ENCODE measurements at places on chromosomes 5 and 9.

DNA sequence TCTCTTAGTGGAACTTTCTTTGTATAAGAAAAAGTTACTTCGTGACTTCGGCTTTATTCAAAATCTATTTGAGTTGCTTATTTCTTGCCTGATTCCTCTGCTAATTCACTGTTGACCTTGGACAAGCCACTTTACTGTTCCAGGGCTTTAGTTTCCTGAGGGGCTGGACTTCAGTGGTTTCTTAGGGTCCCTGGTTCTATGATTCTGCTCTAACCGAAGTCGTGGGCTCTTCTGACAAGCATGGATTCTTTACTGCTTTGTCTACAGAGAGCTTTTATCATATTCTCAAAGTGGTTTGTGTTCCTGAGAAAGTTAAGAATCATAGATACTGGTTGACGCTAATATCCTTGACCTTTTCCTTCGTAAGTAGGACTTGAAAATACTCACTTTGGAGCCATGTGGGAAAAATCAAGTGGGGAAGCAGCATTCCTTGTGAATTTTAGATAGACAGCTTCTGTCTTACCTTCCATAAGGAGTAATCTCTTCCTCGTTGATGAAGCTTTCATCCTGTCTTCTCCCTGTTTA is 21.1 kb downstream of the EXOSC2 start:
- DNase-seq, result no peak

DNA sequence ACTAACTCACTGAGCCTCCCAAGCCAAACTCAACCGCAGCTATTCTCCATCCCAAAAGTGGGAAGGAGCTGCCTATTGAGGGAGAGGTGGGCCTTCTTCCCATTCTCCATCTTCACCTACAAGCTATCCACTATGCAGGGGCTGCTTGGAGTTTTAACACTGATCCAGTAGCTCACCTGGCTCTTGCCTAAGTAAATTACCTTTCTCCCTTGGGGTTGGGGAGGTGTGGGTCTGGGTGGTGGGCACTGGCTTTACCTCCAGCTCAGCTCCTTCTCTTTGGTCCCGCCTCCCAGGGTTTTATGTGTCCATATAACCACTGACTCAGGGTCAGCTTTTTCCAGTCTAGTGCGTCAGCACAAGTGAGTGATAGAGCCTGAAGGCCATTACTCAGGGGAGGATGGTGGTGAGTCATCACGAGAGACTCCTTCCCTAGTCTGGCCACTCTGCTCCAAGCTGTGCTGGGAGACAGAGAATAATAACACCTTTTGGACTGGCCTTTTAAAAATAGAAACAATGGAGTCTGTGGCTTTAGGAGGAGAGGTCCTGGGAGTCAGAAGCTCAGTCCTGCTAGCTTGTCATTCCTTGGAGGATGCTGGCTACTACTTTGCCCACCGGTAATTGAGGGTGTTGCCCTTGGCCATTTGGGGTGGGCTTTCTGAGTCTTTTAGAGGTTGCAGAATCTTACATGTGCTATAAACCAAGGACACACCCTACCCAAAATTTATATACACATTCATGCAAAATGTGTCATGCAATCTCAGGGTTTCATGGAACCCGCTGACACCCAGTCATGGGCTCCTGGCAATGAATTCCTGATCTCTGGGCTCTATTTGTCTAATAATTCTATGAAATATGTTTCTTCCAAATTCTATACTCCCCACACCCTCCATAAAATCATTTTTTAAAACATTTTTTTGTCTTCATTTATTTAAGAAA is 35.6 kb upstream of the ATP6V1G1 start:
- DNase-seq, result no peak

DNA sequence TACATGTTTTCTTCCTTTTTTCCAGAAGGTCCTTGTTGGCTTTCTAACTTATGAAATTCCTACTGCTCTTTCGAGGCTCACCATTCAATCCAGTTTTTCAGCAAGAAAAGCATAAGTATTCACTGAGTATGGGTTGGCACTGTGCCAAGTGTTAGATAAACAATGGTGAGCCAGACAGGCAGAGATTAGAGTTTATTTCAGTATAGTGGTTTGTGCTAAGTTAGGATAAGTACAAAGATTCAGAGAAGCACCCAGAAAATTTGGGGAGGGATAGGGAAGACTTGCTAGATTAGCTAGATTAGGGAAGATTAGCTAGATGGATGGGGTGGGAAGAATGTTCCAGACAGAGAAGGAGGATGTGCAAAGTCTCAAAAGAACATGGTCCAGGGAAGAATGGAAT is 122.9 kb downstream of the OXCT1 start:
- no peak for DNase-seq

- no peak for DNase-seq
Observed at GRCh38 chr5:178080618-178081410, 32.5 kb upstream of the N4BP3 start.

DNA sequence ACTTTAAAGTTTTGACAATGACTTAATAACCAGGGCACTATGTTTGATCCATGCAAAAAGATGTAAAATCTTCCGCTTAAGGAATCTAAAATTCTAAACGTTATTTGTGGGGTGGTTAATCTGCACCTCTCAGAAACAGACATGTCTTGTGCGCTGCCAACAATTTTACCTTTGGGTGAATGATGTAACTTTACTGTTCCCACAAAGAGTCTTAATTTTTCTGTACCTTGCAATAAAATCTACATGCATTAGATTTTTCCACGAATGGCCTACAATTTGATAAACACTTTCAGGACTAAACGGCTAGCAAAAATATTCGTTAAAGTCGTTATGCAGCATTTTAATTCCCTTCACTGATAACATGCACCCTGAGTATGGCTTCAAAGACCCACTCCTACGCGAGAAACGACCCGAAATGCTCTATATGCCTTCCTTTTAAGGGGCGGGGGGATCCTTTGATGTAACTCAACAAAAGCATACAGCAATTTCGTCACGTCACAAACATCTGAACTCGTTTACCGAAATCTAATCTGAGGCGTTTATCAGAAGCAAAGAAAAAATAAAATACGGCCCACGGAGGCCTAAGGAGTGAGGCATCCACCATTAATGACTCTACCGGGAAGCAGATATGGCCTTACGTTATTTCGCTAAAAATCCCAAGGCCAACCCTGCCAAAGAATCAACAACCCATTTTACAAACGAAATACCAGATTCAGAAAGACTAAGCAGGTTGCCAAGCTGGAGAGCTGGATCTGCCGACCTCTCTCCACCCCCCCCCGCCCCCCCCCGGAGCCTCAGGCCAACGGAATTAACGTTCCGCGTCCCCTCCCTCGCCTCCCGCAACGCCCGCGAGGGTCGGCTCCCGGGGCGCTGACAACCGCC is 621 bp downstream of the AK6 start:
- DNase-seq, result no peak

GRCh38 chr5:178288401-178289368 is 56.1 kb upstream of the PHYKPL start:
- DNase-seq, result no peak

- no peak for DNase-seq
Observed at GRCh38 chr9:133003671-133004090, 25.2 kb downstream of the GFI1B start.

GRCh38 chr5:56075361-56075760 is 80.6 kb upstream of the IL6ST start:
- no peak for DNase-seq

DNA sequence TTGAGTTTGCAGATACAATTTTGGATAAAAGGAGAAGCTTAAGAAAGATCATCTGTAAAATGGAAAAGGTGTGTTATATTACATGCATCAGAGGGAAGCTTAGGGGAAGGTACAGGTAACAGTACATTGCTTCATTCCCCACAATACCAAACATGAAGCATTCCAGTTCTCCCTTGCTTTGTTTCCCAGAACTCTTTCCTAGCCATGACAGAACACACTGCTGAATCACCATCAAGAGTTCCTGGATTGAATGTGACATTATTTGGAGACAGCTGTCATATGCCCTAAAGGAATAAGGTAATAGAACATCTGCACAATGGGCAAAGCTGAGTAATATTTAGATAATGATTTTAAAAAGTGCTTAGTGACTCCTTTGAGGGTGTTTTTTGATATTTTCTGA is 303.5 kb upstream of the ST8SIA4 start:
- DNase-seq, result no peak

GRCh38 chr9:2359891-2360471 is 261.6 kb upstream of the VLDLR start:
- no peak for DNase-seq

GRCh38 chr5:58469896-58470295 is 10.0 kb upstream of the PLK2 start:
- no peak for DNase-seq

DNA sequence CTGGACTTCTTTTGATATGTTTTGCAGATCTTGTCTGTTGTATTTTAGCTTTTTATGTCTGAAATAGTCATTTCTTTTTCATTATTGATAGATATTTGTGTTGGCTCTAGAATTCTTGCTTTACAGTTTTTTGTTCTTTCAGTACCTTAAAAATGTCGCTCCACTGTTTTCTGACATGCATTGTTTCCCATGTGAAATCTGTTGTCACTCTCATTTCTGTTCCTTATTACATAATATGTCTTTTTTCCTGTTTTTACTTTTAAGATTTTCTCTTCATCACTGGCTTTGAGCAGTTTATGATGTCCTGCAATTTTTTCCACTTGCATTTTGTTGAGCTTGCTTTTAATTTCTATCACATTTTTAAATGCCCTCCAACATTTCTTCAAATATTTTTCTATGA is 270.4 kb upstream of the TARS1 start:
- no peak for DNase-seq

DNA sequence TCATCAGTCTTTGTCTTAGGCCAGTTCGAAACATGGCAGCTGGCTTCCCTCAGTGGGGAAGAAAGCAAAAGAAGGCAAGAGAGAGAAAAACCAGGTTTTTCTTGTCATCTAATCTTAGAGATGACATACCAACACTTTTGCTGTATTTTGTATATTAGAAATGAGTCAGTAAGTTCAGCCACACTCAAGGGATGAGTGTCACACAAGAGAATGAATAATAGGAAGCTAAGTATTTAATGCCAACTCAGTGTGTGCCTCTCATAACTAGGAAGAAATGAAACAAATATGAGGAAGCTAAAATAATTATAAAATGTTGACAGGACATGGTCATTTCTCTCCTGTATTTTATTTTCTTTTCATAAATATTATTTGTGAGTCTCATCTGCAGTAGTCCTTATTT is 65.3 kb downstream of the CDH12 start:
- no peak for DNase-seq

GRCh38 chr9:133990366-133991213 is 1.5 kb downstream of the VAV2 start:
- no peak for DNase-seq

GRCh38 chr5:37121465-37121864 is 127.7 kb downstream of the CPLANE1 start:
- no peak for DNase-seq

DNA sequence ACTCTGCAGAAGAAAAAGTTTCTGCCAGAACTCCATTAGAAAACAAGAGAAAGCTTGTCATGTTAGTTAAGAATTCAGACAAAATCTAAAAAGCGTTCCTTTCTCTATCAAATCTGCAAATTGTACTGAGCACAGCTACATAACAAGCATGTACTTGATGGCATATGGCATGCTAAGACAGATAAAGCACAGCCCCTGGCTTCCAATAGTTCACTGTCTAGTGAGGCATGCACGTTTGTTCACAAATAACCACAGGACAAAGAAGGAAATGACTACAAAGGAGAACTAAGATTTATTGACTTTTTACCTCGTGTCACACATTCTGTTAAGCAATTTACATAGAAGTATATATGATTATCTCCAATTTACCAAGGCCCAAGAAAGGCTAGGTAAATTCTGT is 518.2 kb upstream of the TLE4 start:
- no peak for DNase-seq

GRCh38 chr5:71778678-71779276 is 59.7 kb downstream of the CARTPT start:
- no peak for DNase-seq

- no peak for DNase-seq
Observed at GRCh38 chr5:137560420-137560819, 61.3 kb upstream of the SPOCK1 start.

DNA sequence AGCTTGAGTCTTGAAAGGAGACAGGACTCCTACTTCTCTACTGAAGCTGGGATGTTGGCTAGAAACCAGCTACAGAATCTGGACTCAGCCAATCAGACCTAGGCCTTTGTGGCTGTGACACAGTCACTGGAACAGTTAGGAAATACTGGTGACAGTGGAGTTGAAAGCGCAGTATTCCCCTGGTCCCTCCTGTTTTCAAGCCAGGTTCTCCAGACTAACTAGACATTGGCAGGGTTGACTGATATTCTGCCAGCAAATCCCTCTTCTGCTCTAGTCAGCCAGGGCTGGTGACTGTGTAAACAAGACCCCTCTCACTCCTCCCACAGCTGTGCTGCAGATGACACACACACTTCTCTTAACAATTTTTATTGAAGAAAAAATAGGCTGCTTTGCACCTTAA is 8.7 kb downstream of the SHROOM1 start:
- no peak for DNase-seq

DNA sequence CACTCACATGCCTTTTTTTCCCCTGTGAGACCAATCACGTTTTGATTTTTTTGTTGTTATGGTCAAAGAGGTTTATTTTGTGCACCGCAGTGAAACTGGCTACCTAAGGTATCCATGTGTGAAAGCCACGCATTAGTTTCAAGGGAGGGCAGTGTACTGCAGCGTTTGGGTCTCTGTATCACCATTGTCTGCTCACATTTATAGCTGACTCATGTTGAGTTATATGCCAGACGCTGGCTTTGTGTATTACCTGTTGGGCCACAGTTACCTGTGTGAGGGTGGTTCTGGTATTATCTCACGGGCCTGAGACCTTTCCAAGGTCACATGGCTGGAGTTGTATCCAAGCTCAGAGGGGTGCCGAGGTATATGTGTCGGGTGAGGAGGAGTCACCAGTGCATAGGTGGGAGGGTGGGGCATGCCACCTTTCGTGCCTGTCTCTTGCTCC is 75.8 kb downstream of the ARHGAP26 start:
- DNase-seq, result no peak

DNA sequence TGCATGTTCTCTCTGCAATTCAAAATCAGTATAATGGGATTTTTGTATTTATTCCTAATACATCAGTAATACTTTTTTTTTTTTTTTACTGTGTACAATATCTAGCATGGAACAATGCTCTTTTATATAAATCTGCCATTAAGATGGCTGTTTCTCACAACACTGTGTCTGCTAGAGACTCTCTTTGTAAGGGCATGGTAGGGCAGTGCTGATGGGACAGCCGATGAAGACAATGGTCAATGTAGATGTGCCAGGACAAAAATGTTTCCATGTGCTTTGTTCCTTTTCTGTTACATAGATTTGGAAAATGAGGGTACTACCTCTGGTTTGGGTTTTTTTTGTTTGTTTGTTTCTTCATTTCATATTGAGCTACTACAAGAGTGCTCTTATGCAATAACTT is 95.3 kb upstream of the ITGA2 start:
- no peak for DNase-seq

GRCh38 chr9:129323376-129323998 is 145.4 kb upstream of the IER5L start:
- DNase-seq, result no peak
